Adrenal gland (tissue), 19 donors: ENCODE measurements at places on chromosomes 3 and 15.

- H3K4me3 ChIP-seq, result no peak overlapping the region
- no peak for DNase-seq
- no peaks in the 10 kb centered on the region for H3K27me3 ChIP-seq
- no peaks in the 10 kb centered on the region for H3K4me1 ChIP-seq
- no peak overlapping the region for H3K27ac ChIP-seq
- no peaks in the 10 kb centered on the region for H3K36me3 ChIP-seq
Observed at GRCh38 chr15:94522125-94522524, 290.8 kb downstream of the MCTP2 start.

GRCh38 chr15:39443659-39444219, 137.1 kb upstream of the THBS1 start:
- peaks cover 2% of the 10 kb centered on the region for H3K27me3 ChIP-seq
- no peak overlapping the region for H3K4me3 ChIP-seq
- no peaks in the 10 kb centered on the region for H3K4me1 ChIP-seq

DNA sequence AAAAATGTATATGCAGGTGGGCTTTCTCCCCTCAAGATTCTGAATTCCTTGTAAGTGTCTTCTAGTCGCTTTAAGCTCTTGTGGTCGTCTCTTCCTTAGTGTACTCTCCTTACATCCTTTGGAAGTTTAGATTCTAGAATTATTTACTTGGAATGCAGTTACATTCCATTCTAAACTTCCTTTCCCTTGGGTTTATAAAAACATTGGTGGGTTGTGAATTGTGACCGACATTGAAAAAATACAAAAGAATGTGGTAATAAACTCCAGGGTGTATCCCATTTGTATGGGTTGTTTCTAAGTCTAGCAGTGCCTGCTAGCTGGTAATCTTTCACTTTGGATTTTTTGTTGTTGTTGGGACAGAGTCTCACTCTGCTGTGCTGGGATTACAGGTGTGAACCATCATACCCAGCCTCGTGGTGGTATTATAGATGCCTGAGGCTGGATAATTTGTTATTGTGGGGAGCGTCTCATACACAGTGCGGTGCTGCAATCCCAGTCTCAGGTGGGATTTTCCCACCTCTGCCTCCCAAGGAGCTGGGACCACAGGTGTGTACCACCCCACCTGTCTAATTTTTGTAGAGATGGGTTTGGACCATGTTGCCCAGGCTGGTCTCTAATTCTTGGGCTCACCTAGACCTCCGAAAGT, 9.1 kb downstream of the CHD2 start:
- no peak overlapping the region for H3K27ac ChIP-seq
- H3K36me3 ChIP-seq, result no peaks in the 10 kb centered on the region
- no peak for DNase-seq
- no peaks in the 10 kb centered on the region for H3K27me3 ChIP-seq
- no peak overlapping the region for H3K4me3 ChIP-seq

- no peak overlapping the region for H3K4me3 ChIP-seq
- H3K36me3 ChIP-seq, result peaks cover 52% of the 10 kb centered on the region
- no peaks in the 10 kb centered on the region for H3K27me3 ChIP-seq
- no peak overlapping the region for H3K27ac ChIP-seq
Observed at GRCh38 chr15:39594446-39595337, 13.8 kb downstream of the THBS1 start.

DNA sequence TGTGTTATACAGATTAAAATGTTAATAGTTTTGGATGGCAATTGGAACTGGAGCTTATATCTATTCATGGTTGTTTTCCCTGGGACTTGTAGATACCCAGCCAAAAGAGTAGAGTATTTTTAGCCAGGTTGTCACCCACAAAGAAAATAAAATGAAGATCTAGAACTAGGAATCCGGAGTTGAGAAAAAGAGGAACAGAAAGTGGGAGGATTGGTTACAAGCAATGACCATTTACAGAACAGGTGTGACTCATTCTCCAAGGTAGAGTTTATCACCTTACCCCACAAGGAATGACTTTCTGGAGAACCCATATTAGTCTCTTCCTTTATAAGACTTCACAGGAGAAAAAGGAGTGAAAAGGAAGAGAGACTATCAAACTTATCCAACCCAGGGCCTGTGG, 99.8 kb downstream of the TMEM108 start:
- no peaks in the 10 kb centered on the region for H3K36me3 ChIP-seq
- DNase-seq, result no peak
- no peaks in the 10 kb centered on the region for H3K27me3 ChIP-seq
- peaks cover 22% of the 10 kb centered on the region for H3K4me1 ChIP-seq
- no peak overlapping the region for H3K4me3 ChIP-seq
- H3K27ac ChIP-seq, result no peak overlapping the region

DNA sequence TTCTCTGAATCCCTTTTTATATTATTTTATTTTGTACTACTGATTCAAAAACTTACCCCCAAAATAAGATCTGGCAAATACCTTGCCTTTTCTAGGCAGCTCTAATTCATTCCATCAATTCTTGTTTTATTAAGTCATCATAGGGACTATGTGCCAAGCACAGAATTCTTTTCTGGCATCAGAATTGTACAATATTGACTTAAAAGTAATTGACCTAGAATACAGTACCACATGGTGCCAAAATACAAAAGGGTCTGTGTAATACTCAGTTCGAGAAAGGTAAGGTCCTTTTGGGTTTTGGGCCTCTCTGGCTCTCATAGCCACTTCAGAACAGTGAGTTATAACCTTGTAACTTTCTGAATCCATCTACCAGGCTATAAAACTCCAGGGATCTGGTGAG, 46.2 kb downstream of the KBTBD8 start:
- H3K4me1 ChIP-seq, result no peaks in the 10 kb centered on the region
- H3K4me3 ChIP-seq, result no peak overlapping the region
- no peak overlapping the region for H3K27ac ChIP-seq
- H3K36me3 ChIP-seq, result no peaks in the 10 kb centered on the region

DNA sequence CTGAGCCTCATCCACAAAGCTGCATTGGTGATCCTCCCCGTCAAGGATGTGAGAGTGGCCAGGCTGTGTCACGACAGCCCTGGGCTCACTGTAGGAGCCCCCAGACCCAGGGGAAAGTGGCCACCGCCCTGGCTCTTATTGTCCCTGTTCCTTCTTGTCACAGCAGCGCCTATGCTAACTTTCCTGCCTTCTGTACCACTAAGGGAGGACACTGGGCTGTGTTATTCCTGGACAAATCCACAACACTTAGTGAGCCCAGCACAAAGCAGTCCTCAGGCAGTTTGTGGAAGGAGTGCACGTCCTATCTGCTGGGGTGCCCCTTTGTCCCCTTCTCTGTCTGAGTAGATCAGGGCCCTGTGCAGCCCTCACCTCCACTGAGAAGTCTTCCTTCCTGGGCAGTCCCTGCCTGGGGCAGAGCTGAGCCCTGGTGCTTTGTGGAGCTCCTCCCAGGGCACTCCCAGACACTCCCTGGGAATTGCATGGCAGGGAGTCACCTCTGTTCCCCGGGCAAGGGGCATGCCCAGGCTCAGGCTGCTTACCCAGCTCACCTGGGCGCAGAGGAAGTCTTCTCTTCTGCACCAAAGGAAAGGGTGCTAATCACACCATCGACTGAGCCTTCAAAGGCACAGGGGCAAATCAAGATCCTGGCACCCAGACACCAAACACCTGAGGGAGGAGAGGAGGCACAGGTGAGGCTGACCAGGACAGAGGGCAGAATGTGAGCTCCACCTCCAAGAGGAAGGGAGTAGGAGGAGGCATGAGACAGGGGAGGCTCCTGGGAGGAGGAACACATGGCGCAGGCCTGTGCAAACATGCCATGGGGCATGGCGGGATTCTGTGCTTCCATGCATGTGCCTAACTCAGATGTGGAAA, 138.7 kb downstream of the KLF13 start:
- H3K4me1 ChIP-seq, result no peaks in the 10 kb centered on the region
- no peaks in the 10 kb centered on the region for H3K36me3 ChIP-seq
- no peaks in the 10 kb centered on the region for H3K27me3 ChIP-seq
- H3K4me3 ChIP-seq, result no peak overlapping the region

DNA sequence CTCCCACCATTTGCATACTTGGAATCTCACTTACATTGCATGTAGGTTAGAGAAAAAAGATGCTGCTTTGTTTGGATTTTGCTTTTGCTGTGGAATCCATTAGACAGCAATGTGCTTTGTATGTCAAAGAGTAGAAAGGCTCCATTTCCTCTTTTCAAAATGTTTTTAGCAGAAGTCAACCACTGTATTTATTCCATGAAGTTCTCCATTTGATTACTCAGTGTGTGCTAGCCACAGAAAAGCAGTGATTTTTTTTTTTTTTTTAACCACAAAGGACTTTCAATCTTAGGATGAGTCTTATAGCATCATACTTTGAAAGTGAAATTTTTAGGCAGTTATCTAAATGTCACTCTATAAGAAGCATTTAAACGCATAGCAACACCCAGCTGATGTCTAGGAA, 285.0 kb upstream of the ADAMTS9 start:
- no peaks in the 10 kb centered on the region for H3K36me3 ChIP-seq
- no peaks in the 10 kb centered on the region for H3K4me1 ChIP-seq
- H3K4me3 ChIP-seq, result no peak overlapping the region
- no peaks in the 10 kb centered on the region for H3K27me3 ChIP-seq
- DNase-seq, result no peak

DNA sequence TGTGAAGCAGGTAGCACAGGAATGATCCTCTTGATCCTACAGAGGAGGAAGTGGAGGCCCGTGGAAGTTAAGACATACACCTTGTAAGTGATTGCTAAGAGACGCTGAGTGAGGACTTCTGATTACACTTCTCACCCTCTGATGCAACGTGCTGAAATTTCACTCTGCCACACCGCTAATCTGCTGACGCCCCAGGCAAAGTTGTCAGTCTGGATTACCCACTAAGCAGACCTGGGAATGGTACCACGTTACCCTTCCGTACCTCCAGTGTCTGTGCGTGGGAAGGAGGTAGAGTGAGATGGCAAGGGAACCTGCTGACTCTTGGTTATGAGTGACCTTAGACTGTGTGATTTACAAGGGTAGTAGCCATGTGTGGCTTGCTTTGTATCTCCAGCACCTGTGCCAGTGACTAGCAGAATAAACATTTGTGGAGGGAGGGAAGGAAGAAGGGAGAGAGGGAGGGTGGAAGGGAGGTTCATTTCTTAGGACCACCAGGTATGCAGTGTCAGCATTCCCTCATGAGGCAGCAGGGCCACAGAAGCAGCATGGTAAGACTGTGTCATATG, 115.0 kb downstream of the ALDH1A2 start:
- H3K36me3 ChIP-seq, result no peaks in the 10 kb centered on the region
- DNase-seq, result no peak
- H3K27me3 ChIP-seq, result no peaks in the 10 kb centered on the region
- no peaks in the 10 kb centered on the region for H3K4me1 ChIP-seq
- H3K27ac ChIP-seq, result no peak overlapping the region
- H3K4me3 ChIP-seq, result no peak overlapping the region

- no peaks in the 10 kb centered on the region for H3K4me1 ChIP-seq
- DNase-seq, result no peak
- H3K4me3 ChIP-seq, result no peak overlapping the region
- no peak overlapping the region for H3K27ac ChIP-seq
Observed at GRCh38 chr3:23439080-23439479, 236.0 kb downstream of the UBE2E2 start.

- no peaks in the 10 kb centered on the region for H3K27me3 ChIP-seq
- H3K4me1 ChIP-seq, result peaks cover 24% of the 10 kb centered on the region
- no peak overlapping the region for H3K4me3 ChIP-seq
- H3K27ac ChIP-seq, result peak overlapping the region; percentile 38
Observed at GRCh38 chr3:30598668-30599545, 7.5 kb upstream of the TGFBR2 start.

DNA sequence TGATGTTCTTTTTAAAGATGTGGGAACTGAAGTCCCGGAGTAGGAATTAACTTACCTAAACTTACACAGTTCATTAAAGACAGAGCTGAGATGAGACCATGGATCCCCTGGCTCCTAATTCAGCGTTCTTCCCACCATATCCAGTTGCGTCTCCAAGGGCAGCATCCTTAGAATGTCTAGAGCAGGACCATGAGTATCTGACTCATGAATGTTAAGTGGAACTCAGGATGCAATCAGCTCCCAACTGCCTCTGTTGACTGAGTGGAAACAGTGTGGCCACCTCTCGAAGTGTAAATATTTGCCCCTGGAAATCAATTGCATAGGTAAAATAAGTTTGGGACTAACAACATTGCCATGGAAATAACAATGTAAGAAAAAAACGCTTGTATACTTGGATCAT, 2.5 kb downstream of the SNTN start:
- H3K4me3 ChIP-seq, result no peak overlapping the region
- H3K27me3 ChIP-seq, result no peaks in the 10 kb centered on the region
- no peaks in the 10 kb centered on the region for H3K36me3 ChIP-seq
- no peak overlapping the region for H3K27ac ChIP-seq

- H3K36me3 ChIP-seq, result no peaks in the 10 kb centered on the region
- H3K27me3 ChIP-seq, result no peaks in the 10 kb centered on the region
- no peak overlapping the region for H3K4me3 ChIP-seq
- peaks cover 5% of the 10 kb centered on the region for H3K4me1 ChIP-seq
- DNase-seq, result no peak
Observed at GRCh38 chr3:12590096-12590495, 33.2 kb downstream of the MKRN2 start.

DNA sequence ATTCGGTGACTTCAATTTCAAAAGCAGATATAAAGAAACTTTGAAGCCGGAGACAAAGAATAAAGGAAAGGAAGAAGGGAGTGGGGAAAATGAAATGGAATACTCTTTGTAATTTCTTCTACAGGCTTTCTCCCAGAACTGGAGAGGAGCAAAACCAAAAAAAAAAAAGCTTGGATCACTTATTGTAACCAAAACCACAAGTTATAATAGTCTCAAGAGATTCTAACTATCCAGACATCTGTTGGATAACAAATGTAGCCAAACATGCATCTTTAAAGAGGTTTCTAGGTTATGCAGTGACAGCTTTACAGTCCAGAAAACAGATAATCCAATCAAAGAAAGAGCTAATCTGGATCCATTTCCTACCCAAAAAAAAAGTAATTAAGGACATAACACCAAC, 36.2 kb downstream of the VGLL3 start:
- H3K4me3 ChIP-seq, result no peak overlapping the region
- no peaks in the 10 kb centered on the region for H3K27me3 ChIP-seq
- no peak overlapping the region for H3K27ac ChIP-seq

GRCh38 chr3:116166121-116166520, 279.2 kb downstream of the LSAMP start:
- no peak for DNase-seq
- H3K36me3 ChIP-seq, result no peaks in the 10 kb centered on the region
- no peaks in the 10 kb centered on the region for H3K27me3 ChIP-seq
- no peaks in the 10 kb centered on the region for H3K4me1 ChIP-seq
- no peak overlapping the region for H3K4me3 ChIP-seq

GRCh38 chr15:80554560-80554959, 140.6 kb upstream of the ABHD17C start:
- H3K36me3 ChIP-seq, result no peaks in the 10 kb centered on the region
- no peak for DNase-seq
- H3K4me3 ChIP-seq, result no peak overlapping the region
- H3K4me1 ChIP-seq, result no peaks in the 10 kb centered on the region
- no peaks in the 10 kb centered on the region for H3K27me3 ChIP-seq
- H3K27ac ChIP-seq, result no peak overlapping the region

- no peaks in the 10 kb centered on the region for H3K36me3 ChIP-seq
- no peak for DNase-seq
- H3K27ac ChIP-seq, result no peak overlapping the region
- H3K4me3 ChIP-seq, result no peak overlapping the region
- peaks cover 4% of the 10 kb centered on the region for H3K27me3 ChIP-seq
Observed at GRCh38 chr15:32834156-32834555, 116.4 kb downstream of the GREM1 start.
